HTR-8/SVneo (cell line): ENCODE measurements at places on chromosomes 5 and 9.

DNA sequence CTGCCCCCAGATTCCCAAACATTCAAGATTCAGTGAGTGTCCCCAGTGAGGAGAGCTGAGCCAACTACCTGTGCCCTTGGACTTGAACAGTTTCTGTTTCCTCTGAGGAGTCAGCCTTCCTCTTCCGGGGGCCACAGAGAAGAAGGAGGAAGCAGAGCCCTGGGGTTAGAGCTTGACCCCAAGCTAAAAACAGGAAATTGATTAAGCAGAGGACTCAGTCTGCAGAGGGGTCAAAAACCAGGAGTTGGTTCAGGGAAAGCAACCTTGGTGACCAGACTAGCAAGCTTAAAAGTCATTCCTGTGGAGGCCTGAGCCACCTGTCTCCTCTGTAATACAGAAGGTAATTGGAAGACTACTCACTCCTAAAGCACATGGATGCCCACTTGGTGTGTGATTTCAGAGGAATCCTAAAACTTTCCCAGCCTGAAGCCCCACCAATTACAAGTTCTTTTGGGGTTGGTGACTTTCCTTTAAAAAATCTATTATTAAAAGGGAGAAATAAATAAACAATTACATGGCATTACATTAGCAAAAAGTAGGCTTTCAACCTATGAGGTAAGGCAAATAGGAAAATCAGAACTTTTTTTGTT is 64.2 kb upstream of the SELENOP start:
- no peak for DNase-seq

GRCh38 chr9:89284076-89284475 is 26.9 kb upstream of the CKS2 start:
- DNase-seq: no peak

DNA sequence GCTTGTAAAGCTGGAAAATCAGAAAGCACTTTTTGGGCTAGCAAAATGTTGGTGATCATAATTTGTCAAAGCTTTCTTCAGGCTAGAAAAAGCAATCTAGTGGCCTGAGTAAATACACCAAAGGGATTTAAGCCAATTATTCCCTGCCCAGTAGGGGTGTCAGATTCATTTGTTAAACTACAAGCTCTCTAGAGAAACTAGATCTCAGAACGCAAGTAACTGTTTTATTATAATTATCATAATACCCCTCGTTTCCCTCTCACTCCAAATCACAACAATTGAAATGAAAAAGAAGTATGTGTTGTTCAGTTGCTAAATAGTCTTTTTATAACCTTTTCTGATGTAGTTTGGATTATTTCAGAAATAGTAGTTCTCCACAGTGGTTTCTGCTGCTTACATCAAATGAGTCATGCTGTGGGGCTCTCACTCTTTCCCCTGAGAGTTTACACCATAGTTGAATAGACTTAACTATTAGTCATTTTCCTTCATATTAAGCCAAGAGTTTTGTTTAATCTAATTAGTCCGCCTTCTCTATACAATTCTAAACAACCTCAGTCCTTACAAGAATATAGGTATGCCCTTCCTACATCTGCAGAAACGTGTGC is 918.6 kb upstream of the DMAC1 start:
- DNase-seq: no peak

- no peak for DNase-seq
These were observed 16.8 kb downstream of the ALDOB start for GRCh38 chr9:101418518-101419430.

GRCh38 chr9:112037281-112038016 is 137.6 kb downstream of the SUSD1 start:
- no peak for DNase-seq

DNA sequence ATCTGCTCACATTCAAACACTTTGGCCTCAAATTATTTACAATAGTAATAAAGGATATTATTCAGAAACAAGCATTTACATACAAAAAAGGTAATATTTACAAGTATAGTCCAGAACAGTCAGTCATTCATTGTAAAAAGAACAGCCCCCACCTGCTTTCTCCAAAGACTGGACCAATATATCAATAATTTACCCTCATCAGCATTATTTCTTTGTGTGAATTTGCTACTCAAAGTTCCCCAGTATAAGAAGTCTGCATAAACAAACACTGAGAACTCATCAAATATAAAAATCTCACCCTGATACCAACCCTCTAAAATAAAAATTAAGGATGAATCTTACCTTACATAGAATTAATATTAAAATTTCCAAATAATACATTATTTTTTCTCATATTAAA is 267.8 kb upstream of the POU5F2 start:
- no peak for DNase-seq

DNA sequence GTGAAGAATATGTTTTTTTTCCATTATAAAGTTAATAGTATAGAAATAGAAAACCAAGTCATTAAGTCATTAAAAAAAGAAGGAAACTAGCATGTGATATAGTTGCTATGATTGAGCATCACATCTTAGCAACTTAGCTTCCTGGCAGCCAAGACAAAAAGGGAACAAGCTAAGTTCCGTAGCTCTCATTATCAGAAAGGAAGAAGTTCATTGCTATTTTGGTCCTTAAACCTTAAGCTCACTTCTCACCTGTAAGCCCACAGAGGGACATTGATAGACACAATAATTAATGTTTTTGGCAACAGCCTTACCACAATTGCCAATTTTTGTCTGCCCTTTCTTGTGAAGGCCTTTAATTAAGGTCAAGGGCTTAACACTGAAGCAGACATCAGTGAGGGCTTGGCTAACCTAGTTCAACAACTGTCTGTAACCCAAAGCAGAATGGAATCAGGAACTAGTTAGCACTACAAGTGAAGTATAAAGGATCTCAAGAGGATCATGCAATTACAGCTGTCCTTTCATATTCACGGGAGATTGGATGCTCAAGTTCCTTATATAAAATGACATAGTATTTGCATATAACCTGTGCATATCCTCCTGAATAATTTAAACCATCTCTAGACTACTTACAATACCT is 24.0 kb upstream of the KLF4 start:
- DNase-seq: no peak

DNA sequence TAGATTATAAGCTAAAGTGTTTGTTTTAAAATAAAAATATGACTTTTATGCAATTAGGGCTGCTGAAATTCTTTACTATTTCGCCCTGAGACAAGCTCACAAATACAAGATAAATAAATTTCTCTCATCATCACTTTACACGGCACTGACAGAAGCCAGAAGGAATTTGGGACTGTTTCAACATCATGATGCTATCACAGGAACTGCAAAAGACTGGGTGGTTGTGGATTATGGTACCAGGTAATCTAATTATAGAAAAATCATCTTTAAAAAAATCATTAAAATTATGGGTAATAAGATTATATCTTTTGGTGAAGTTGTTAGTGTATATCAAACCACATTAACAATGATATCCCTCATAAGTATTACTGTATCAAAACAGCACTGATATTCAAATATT is 95.0 kb downstream of the MAN2A1 start:
- DNase-seq: no peak

DNA sequence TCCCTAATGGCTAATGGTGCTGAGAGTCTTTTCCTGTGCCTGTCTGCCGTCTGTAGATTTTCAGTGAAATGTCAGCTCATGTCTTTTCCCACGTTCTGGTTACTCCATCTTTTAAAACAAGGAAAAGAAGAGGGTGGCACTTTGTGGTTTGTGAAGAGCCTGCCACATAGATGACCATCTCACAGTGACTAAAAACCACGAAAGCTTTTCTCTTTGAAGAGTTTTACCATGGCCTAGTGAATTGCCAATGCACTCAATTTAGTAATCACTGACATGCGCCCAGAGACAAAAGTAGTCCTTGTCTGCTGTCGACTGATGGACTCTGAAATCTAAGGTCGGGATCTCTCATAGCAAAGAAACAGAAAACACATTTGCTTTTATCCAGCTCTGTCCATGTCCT is 50.4 kb downstream of the SPATA31C2 start:
- no peak for DNase-seq

DNA sequence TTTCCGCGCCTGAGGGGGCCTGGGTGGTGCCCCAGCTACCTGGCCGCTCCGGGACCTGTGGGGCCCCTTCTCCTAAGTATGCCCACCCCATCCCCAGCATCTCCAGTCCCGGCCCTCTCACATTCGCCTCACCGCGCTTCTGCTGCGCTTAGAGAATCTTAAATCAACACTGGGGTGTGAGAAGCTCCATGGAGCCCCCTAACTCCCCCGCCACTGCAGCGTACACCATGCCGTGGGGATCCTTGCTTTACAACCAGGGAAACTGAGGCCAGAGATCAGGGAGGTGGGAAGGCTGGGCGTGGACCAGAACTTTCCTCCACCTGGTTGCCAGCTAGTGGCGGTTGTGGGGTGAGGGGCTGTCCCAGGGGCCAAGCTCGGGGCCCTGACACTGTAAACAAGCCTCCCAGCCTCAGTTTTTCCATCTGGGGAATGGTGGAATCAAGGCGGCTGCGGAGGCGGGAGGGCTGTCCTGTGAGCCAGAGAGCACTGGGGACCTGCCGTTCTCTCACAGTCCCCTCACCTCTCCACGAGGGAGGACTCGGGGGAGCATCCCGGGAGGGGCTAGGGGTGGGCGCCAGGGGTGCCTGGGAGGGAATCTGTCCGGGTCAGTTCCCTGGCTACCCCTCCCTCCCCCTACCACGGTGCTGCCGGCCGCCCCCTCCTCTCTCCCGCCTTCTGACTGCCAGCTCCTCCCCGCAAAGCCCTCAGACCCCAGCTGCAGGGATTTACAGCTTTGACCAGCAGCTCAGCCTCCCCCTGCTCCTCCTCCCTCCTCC is 161.2 kb downstream of the C9orf50 start:
- no peak for DNase-seq

DNA sequence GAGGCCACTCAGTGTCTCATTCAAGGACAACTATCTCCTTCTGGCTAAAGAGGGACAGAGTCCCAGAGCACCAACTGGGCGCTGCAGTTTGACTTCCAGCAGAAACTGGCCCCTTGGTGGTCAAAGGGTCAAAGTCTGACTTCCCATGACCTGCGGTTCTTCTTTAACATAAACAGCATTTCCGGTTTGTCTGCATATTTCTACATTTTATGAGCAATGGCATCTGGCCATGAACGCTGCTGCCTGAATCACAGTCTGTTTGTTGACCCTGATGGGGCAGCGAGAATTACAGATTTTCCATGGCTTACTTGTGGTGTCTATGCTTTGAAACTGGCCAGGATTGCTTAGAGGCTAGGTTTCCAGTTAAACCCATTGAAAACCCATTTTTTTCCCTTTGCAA is 1.3 kb downstream of the TNFSF15 start:
- peak; percentile 67 for DNase-seq

DNA sequence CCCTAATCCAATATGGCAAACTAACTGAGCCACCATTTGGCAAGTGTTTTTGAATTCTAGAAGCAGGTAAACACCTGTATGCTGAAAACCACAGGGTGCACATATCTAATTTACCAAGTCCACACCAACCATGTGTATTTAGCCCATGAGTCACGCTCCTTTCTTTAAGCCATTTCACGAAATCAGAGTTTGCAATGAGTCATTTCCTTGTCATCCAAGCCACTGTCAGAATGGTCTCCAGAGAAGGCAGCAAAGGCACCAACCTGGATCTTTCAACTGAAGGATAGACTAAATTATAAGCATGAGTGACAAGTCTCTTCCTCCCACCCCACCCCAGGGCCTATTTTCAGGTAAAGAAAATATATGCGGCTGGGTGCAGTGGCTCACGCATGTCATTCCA is 110.0 kb downstream of the PAX5 start:
- DNase-seq: peak; percentile 85

GRCh38 chr9:87063871-87064270 is 116.6 kb upstream of the GAS1 start:
- no peak for DNase-seq

GRCh38 chr5:64340293-64340692 is 165.5 kb upstream of the RGS7BP start:
- no peak for DNase-seq

DNA sequence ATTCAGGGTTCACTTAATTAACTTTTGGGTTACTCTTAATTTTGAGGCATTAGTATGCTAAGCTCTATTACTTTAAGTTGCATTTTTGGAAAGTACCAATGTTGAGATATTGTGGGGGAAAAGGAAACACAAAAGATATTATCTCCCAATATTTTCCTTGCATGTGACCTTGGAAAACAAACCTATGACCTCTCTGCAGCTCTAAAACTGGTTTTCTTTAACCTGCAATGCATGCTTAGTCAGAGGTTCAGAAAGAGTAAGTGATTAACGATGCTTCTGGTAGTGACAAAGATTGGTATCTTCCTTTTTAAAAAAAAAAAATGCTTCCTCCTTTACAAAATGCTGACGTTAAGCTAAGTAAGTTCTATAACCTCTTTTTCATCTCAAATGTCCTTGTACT is 44.9 kb upstream of the CDH18 start:
- no peak for DNase-seq

- no peak for DNase-seq
These were observed 82.9 kb downstream of the PHF2 start for GRCh38 chr9:93659044-93659836.

GRCh38 chr5:21051945-21052344 is 1063.9 kb upstream of the CDH18 start:
- no peak for DNase-seq

DNA sequence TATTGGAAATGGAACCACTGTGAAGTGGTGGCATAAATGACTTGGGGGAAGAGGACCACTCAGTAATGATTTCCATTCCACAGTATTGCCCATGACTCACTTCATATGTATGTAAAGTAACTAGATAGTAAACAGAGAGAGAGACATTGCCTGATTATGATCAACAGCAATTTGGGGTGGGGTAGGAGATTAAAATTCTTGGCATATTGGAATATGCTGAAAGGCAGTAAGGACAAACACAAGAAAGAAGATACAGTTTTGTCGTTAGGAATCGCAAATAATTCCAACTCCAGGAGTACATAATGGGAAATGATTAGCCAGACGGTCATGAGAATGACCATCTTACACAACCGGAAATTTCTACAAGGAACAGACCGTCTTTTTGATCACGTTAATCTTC is 1.5 kb upstream of the HMGCS1 start:
- DNase-seq: no peak

DNA sequence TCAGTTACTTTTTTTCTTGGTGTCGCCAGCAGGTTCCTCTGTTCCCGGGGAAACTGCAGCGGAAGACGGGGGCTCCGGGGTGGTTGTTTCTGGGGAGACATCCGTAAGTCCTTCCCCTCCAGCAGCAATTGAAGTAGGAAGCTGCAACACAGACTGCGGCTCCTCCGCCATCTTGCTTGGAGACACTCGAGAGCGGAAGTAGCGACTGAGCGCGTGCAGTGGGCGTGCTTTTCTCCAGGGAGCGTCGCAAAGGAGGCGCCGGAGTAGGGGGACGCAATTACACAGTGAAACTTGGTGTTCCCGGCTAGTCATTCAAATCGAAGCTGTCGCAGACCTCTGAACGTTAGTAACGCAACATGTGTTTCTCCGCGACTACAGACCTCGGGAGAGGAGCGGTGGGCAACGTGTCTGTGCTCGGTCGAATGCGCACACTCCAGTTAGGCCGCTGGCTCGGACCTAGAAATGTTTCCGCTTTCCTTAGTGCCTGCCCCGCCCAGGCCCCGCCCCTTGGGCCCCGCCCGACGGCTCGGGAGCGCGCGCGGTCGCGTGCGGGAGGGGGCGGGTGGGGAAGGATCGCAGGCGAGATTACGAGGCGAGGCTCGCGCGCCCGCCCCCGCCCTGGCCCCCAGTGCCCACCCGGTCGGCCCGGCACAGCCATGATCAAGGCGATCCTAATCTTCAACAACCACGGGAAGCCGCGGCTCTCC is at the start of the genes AP3S1 and ATG12:
AP3S1 (plus strand) TSS at position 554 of the 707 bp plus-strand sequence; CDS start at position 657, 103 bp downstream.
ATG12 (minus strand) TSS at position 184 of the 707 bp plus-strand sequence; CDS start at position 171, 13 bp downstream.
- peak; percentile 79 for DNase-seq
